NCI-H1436 treated with DMSO at 0.1 percent for 48 hours (cell line): ENCODE measurements at places on chromosomes 11 and 22.

- DNase-seq, result no peak
Observed at GRCh38 chr22:20887375-20887774, 28.6 kb downstream of the SNAP29 start.

DNA sequence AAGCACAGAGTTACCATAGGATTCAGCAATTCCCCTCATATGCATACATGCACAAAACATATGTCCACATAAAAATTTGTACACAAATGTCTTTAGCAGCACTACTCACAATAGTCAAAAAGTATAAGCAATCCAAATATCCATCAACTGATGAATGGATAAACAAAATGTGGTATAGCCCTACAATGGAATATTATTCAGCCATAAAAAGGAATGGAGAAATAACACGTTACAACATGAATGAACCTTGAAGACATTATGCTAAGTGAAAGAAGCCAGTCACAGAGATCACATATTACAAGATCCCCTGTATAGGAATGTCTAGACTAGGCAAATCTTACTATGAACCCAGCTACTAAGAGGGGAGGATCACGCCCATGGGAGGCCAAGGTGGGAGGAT, 7.2 kb downstream of the PRR14L start:
- no peak for DNase-seq

DNA sequence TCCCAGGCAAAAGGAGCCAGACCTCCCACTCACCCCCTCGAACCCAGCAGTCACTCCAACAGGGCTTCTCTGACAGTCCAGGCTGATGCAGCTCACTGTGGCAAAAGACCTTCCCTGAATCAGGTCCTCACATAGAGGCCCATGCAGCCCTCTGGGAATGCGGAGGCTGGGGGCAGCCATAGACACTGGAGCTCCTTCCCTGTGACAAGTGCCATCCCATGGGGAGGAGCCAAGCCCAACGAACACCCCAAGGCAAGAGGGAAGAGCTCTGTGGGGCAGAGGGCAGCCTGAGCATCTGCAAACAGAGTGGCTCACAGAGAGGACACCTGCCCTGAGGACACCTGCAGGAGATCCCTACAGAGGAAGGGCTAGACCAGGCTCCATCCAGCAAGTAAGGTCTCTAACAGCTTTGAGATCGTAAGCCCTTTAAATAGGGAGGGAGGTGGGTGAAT, at the start of gene LINC01488:
Gene LINC01488 (plus strand): TSS at position 271 of the 452 bp plus-strand sequence.
- no peak for DNase-seq

DNA sequence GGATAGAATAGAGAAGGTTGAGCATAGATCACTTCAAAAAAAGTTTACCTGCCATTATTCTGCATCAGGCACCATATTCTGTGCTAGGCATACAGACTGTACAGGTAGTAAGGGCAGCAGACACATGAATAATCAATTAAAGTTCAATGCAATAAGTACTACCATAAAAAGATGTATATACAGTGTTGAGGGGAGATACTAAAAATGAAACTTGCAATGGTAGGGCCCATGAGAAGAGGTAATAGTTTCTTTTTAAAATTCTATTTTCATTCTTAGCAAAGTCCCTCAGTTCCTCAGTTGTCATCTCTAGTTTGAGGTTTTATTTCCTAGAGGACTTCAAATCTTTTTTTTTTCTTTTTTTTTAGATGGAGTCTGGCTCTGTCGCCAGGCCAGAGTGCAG, 819.9 kb downstream of the FAM181B start:
- DNase-seq, result no peak

DNA sequence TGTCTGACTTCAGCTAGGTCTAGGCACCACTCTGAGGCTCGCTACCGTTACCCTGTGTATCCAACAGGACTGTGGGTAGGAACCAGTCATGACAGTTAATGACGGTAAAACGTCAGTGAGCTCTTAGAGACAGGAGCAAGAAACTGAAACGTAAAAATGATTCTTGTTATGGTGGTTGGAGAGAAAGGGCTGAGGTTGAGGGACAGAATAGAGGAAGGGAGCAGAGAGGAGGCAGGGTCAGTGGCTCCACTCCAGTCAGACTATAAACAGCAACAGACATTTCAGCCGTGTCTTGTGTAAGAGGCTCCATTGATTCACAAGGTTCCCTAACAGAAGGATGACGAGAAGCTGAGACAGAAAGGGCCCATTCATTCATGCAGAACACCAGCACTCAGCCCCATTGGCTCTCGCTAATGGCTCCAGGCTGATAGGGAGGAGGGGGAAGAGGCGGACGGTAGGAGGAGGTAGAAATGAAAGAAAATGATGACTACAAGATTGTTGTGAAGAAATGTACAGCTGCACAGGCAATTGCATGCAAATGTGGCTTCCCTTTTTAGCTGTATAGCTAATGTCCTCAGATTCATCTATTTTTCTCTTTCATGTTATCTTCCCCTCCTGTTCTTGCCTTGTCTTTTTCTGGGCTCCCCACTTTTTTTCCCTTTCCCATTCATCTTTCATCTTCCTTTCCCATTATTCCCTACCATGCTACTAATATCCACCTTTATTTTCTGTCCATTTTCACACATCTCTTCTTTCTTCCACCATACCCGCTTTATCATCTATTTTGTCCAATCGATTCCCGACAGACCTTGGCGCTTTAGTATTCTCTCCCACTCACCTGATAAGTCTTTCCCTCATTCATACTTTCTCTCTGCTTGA, 34.3 kb downstream of the ETS1 start:
- DNase-seq, result no peak
